ENCODE measurements at places on chromosomes 7 and 10. TPM values are rescaled to one million over a fixed set of nuclear protein-coding genes. Genes with fewer than 3 reads are reported as not detected.

DNA sequence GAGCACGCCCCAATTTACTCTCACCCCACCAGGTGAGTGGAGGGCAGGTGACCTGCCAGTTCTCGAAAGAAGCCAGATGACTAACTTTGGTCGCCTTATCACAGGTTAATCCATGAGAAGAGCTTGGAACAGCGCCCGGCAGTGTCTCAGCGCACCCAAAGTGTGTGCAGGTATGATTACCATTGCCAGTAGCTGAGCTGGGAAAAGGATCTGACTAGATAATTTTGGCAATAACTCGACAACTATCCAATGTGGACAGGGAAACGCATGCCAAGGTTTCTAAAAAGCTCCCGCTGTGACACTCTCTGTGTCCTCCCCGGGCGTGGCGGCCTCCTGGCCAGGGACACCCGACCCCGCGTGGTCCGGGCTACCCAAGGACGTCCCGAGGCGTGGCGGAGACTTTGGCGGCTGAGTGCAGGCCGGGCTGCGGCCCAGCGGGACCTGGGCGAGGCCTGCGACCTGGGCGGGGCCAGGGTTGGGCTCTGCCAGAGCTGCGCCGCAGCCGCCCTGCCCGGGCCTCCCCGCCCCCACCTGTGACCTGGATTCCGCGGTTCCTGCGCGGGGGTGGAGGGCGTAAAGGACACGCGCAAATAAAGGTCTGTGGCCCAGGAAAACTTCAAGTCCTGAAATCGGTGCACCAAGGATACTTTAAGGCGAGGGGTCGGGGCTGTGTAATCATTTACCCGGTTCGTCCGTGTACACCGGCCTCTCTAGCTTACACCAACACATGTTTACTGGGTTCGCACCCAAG lies 13.7 kb upstream of the WAPL start:
- peak; percentile 89 for DNase-seq

DNA sequence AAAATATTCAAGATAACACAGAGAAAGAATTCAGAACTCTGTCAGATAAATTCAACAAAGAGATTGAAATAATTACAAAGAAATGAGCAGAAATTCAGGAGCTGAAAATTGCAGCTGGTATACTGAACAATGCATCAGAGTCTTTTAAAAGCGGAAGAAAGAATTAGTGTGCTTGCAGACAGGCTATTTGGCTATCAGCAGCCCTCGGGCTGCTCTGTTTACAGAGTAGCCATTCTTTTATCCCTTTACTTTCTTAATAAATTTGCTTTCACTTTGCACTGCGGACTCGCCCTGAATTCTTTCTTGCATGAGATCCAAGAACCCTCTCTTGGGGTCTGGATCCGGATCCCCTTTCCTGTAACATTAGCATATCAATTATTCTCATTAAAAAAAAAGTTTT lies 1040.0 kb downstream of the SORCS3 start:
- DNase-seq = peak; percentile 41

DNA sequence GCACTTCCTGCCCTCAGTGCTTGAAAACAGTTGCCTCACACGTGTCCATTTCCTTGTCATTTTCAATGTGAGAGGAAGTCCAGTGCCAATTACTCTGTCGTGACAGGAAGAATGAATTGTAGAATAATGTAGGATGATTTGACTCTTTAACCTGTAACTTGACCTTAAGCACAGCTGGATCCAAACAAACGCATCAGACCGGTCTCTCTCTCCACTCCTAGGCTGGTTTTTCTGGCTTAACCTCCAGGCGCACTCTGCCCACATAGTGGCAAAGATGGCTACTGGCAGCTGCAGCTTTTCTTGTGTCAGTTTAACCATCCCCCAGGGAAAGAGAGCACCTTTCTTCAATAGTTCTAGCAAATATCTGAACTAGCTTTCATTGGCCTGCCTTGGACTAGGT lies 29.4 kb upstream of the PNLIPRP3 start:
- no peak for DNase-seq

GRCh38 chr7:25386311-25386744 lies 158.0 kb upstream of the NPVF start:
- DNase-seq = no peak

DNA sequence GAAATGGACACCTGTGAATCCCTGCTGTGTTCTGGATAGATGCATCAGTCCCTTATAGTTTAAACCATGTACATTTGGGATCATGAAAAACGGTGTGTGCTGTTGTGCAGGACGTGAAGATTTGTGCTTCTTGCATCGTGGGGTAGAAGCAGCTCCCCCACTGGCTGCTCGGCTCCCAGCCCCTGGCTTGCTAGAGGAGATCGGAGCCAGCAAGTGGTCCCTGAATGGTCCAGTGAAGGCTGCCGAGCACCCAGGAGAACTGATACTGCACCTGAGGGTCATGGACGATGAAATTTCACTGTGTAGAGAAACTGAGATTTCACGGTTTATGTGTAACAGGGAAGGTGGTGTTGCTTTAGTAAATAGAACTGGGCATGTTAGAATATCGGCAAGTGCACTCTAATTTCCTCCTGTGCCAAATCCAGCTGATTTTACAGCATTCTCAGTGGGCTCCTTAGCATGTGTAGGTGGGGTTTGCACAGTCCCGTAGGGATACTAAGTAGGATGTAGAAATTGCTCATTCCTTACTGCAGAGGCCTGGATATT lies 655.1 kb upstream of the FOXK1 start:
- DNase-seq = no peak

GRCh38 chr7:90955641-90956207 lies 308.5 kb upstream of the FZD1 start:
- DNase-seq = no peak

DNA sequence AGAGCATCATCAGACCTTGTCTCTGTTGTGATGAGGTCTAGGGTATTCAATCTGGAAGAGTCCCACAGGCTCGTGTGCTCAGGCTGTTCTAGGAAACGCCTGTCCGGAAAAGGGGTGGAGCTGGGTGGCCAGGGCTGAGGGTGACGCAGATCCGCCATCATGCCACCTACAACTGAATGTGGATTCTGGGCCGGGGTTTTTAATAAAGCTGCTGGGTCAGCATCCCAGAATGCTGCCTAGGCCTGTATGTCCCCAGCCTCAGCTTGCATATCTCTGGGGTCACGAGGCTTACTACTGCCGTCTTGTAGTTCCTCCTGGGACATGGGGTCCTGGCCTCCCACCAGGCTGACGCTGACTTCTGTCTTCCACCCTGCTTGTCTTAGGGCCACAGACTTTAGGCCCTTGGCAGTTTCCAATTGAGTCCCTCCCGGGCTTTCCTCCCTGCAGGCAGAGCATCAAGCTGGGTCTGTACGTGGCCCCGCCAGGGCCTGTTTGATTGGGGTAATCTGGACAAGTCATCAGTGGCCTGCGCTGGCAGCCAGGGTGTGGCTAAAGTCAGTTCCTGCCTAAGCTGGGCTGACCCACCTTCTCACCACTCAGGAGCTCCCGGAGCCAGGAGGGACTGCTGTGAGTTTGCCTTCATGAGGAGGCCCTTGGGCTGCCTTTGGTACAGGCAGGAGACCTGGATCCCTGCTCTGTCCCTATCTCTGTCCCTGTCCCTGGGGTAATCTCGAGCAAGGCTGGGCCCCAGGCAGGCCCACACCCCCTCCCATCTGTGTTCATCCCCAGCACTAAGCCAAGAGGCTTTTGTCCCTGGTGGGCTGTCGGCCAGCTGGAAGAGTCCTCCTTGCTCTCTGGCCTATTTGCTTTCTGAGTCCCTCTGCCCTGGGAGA lies 79.9 kb downstream of the ZMIZ1 start:
- peak; percentile 74 for DNase-seq

DNA sequence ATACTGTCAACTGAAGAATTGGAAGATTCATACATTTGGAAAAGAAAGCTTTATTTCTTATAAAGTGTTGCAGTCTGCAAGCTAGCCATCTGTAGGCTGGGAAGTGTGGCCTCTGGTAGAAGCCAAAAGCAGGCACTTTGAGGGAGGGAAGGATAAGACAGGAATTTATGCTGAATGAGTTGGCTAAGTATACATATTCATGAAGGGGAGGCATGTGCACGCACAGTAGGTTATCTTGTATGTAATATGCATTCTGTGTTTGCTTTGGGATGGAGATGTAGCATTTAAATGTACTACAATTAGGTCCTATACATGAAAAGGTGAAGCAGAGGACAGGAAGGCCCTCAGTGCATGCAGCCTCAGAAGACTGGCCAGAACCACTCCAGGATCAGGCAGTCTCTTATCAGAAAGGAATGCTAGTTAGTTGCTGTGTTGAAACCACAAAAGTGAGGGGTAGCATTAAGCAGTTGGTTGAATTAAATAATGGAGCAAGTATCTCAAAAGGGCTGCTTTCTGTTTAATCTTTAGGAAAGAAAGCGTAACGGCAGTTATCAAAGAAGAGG lies 40.9 kb downstream of the MYO3A start:
- no peak for DNase-seq

GRCh38 chr7:47482013-47482875 lies 99.7 kb downstream of the TNS3 start:
- no peak for DNase-seq

DNA sequence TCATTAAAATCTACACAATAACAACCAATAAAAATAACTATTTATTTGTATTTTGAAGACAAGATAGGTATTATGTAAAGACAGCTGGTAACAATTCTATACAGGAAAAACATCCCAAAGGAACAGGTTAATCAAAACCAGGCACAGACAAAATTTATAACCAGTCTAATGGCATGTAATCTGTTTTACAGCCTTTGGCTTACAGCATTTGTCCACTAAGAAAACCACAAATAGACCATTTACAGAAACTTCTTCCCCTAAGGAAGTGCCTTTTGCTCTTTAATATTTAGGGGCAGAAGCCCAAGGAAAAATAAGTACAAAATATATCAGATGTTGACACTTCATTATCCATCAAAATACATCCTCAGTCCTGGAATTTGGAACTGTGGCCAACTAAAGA lies 65.0 kb downstream of the SVIL start:
- no peak for DNase-seq

GRCh38 chr7:137601642-137602041 lies 245.1 kb downstream of the DGKI start:
- no peak for DNase-seq

GRCh38 chr7:42278344-42278743 lies 41.3 kb upstream of the GLI3 start:
- no peak for DNase-seq

DNA sequence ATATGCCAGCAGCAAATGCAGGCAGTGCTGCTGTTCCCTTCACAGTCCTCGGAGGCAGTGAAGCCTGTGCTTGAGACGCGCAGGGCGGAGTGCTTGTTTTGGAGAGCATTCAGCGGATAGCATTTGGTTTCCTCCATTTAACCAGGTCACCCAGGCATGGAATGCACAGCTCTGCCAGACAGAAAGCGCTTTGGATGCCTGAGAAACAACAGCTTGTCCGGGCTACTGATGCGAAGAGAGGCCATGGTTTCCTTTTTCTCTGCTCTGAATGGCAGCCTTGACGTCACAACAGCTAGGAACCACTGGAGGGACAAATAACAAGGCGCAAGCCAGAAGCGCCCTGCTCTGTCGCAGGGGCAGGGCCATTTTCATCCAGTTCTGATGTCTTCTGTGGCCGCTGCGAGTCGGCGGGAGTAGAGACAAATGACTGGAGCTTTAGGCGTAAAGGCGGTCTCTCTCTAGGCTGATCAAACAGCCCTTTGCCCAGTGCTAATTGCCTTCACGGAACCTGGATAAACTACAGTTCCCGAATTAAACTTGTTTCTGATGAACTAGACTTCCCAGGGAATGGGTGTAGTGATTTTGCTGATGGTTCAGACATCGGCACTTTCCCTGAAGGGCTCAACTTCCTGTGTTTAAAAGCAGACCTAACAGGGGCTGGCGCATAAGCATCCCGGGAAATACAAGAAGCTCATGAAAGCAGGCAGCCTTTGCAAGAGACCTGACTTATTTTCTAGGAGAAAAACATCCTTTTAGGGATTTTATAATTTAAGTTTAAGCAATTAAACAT lies 187.6 kb upstream of the KLF14 start:
- DNase-seq = peak; percentile 64

- DNase-seq = no peak
Observed at GRCh38 chr10:17316488-17317170, 88.6 kb downstream of the VIM start.

- DNase-seq = no peak
Observed at GRCh38 chr10:52755297-52756062, 17.1 kb downstream of the MBL2 start.

Gene FRAT1
- 4.4 TPM for total RNA-seq

Gene RNF148
- total RNA-seq = not detected

Gene ECD
- total RNA-seq = 4.1 TPM

Measured in stomach (tissue), 19 donors.